Effector memory CD4-positive, alpha-beta T cell (primary cell): ENCODE measurements at places on chromosomes 4 and X.

DNA sequence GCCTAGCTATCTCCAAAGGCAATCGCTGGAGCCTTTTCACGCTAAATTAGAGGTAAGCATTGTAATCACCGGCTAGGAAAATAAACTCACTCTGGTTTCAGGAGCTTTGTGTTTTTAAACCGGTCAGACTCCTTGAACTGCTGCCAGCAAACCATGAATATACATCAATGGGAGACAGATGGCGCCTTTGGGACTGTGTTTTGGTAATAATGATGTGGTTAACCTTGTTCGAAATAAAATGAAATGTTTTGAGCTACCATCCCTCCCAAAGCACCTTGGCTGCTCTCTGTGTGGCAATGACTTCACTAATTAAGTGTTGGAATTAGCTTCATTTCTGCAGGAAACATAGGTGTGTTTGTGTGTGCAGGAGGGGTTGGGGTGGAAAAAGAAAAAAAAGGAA lies 65.3 kb downstream of the CLNK start:
- DNase-seq, result no peak

- DNase-seq, result no peak
Observed at GRCh38 chrX:73863852-73864251, 300.9 kb downstream of the CHIC1 start.

DNA sequence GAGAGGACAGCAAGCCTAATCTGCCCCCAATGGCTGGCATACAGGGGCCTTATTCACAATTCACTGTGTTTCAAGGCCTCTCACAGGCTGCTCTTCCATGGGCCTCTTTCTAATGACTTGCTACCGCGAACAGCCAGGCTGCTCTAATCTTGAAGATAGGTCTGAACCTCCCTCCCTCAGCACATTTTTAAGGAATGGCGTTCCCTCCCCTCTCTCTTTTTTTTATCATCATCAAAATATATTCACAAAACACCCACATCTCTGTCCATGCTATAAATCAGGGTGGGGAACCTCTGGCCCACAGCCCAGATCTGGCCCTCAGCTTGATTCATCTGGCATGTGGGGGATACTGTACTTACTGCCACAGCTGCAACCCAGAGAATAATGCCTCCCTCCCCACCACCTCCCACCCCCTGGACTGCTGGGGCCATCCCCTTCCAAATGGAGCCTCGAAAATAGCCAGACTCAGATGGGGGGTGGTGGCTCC lies 76.2 kb upstream of the PLAC1 start:
- DNase-seq, result no peak

GRCh38 chrX:102155806-102156179 lies at the start of gene BEX5:
Gene BEX5 (minus strand): TSS chrX:102155977. CDS start chrX:102154265, 1,712 bp downstream.
- DNase-seq, result peak; percentile 56

GRCh38 chr4:189092581-189092980 lies 848.1 kb upstream of the FRG1 start:
- DNase-seq, result no peak

DNA sequence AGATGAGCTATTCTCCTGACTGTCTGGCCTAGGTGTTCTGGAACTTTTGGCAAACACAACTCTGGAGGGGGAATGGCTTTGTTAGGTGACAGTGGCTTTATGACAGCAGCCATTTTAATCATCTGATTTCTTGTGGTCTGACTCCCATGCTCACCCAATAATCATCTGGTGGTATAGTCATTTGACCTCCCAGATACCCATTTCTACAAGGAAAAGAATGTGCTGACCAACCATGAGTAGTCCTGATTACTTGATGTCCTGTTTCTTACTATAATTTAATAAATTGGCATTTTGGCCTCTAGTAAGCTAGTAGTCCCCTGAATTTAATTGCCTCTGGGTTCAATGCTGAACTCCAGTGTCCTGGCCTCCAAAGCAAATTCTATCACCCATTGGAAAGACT lies 109.9 kb upstream of the DUSP21 start:
- no peak for DNase-seq

GRCh38 chr4:22949161-22949855 lies 256.6 kb downstream of the GBA3 start:
- no peak for DNase-seq

GRCh38 chrX:20284992-20285391 lies 18.3 kb upstream of the RPS6KA3 start:
- DNase-seq, result no peak

GRCh38 chr4:109803924-109804571 lies 2.2 kb upstream of the CFI start:
- DNase-seq, result no peak

- DNase-seq, result no peak
Observed at GRCh38 chr4:138407329-138407728, 165.2 kb upstream of the SLC7A11 start.

GRCh38 chr4:11566444-11567022 lies 137.8 kb upstream of the HS3ST1 start:
- DNase-seq, result no peak

DNA sequence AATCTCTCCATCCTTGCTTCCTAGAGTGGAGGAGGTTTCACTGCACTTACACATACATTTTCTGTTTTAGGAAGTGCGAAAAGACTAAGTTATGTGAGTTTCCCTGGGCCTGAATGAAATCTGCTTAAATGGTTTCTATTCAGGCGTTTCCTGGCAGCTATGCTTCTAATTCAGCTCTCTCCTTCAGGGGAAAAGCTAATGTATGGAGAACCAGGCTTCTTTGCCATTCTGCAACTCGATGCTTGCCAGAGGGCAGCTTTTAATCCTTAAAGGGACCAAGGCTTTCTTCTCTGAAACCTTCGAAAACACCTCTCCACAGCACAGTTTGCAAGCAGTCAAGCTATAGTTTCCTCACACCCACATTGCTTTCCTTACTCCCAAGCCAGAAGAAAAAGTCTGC lies 89.5 kb upstream of the ARX start:
- no peak for DNase-seq

- no peak for DNase-seq
Observed at GRCh38 chr4:101471201-101471600, 123.9 kb upstream of the PPP3CA start.

DNA sequence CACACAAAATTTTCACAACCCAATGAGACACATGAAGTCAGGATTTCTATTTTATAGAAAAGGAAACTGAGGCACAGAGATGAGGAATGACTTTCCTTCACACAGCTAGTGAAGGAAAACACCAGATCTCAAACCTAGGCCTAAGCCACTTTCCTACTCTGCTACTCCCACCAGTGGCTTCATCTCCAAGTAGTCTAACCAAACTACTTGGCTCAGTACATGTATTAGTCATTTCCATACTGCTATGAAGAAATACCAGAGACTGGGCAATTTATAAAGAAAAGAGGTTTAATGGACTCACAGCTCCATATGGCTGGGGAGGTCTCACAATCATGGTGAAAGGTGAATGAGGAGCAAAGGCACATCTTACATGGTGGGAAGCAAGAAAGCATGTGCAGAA lies 196.6 kb downstream of the EVC2 start:
- DNase-seq, result no peak

DNA sequence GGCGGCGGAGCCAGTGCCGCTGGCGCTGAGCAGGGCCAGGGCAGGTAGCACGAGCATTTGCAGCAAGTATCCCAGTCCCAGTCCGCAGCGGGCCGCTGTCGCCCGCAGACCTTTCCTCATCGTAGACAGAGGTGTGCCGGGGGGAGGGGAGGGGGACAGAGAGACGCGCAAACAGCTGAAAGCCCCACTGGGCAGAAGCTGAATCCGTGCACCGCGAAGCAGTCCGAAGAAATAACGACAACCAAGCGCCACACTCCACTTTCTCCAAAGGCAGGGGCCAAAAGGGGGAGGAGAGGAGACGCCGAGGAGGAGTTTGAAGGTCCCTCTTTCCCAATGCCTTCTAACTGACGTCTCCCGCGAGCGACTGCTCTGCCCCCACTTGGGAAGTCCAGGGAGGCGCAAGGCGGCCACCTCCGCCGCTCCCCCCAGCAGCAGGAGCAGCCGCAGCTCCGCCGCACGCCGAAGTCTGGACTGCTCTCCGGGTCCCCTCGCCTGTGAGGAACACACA lies at the start of gene UNC5C:
UNC5C (minus strand) TSS at position 236 of the 508 bp plus-strand sequence.
- DNase-seq, result no peak

DNA sequence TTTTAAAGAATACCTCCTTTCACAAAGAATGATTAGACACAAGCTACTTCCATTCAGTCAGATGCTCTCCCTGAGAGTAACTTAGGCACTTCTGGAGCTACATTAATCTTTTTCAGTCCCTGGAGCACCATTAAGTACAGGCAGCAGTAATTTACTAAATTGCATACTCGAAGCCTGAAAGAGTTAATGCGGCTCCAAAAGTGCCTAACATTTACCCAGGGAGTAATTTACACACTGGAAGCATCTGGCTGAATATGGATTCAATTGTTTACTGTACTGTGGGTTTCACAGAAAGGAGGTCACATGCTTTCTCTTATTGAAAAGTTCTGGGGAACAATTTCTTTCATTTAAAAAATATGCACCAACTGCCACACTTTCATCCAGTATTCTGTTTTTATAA lies 260.8 kb upstream of the TENM3 start:
- no peak for DNase-seq

- no peak for DNase-seq
Observed at GRCh38 chr4:145769450-145770037, 89.6 kb downstream of the C4orf51 start.

DNA sequence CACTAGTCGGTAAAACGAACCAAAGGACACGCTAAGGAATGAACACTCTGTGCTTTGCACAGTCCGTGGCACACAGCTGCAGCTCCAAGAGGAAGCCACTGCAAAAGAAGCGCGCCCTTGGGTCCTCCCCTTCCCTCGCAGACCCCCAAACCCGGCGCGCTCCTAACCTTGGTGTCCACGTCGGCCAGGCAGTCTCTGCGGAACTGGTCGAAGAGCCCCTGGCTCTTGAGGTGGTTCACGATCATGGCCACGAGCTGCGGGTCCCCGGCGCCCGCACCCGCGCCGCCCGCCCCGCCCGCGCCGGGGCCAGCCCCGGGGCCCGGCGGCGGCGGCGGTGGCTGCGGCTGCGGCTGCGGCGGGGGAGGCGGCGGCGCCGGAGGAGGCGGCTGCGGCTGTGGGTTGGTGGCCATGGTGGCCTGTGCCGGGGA lies 333 bp downstream of the BOD1L1 start:
- DNase-seq, result no peak

- no peak for DNase-seq
Observed at GRCh38 chrX:7446815-7447214, 298.9 kb upstream of the PUDP start.

DNA sequence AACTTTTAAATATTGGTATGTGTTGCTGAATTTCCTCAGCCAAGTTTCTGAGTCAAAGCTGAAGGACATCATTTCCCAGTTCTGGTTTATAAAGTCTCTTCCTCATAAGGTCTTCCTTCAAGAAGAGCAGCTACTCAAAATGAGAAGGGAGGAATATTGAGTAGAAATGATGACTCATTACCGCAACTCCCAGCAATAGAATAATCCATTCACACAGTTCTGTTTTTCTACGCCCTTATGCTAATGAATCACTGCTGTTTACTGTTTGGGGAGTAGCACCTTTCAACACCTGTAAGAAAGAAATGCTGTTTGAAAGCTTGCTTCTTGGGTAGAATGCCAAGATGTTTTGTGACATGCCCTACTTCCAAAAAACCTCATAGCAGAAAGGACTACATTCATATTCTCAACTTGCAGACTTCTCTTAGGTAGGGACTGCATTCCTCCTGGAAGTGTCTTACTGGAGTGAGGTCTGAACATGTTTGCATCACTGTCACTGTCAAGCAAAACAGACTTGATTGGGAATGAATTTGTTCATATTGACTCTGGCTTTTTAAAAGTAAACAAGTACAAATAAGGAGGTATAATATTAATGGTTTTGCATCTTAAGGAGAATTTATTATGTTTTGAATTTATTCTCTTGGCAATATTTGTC lies 147.2 kb upstream of the BANK1 start:
- no peak for DNase-seq

GRCh38 chr4:30005995-30006394 lies 714.2 kb upstream of the PCDH7 start:
- no peak for DNase-seq

- DNase-seq, result no peak
Observed at GRCh38 chrX:136491832-136492231, 4.1 kb downstream of the BRS3 start.

DNA sequence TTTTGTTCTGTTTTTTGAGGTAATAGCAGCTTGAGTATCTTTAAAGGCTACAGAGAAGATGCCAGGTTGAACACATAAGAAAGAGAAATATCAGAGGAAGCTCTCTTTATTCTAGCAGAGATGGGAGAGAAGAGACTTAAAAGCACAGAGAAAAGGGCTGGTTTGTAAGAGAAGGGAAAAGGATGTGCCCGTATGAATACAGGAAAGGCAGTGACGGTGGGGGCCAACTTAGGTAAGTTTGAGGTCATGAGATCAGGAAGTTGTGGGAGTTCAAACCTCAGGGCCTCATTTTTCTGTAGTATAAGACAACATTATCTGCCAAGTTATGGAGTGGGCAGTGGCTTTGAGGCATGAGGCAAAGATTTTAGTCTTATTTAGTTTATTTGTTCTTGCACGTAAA lies 121.3 kb upstream of the S100G start:
- peak; percentile 8 for DNase-seq

GRCh38 chrX:3345281-3346191 lies 916 bp downstream of the MXRA5 start:
- no peak for DNase-seq

DNA sequence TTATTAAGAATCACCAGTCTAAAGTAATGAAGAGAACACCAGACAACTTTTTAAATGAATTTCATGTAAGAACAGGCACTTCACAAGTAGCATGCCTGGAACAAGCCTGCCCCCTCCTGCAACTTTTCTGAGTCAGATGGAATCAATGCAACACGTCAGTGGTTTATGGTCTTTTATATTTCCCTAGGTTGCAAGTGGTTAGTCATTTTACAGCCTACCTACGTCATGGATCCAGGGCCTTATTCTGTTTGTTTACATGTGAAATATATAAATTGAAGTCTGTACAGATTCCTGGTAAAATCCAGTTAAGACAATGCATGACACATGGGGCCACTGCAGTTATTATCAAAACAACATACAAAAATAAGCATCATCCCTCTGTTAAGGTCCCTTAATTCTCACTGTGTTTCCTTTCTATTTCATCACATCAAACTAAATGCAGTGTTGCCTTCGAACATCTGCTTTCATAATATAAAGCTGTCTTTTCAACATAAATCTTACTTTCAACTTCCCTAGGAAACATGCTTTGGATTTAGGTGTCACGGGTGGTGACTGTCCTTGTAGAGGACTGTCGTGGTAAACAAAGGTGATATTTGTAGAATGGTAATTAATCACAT lies 309.3 kb downstream of the FRMPD4 start:
- DNase-seq, result no peak

DNA sequence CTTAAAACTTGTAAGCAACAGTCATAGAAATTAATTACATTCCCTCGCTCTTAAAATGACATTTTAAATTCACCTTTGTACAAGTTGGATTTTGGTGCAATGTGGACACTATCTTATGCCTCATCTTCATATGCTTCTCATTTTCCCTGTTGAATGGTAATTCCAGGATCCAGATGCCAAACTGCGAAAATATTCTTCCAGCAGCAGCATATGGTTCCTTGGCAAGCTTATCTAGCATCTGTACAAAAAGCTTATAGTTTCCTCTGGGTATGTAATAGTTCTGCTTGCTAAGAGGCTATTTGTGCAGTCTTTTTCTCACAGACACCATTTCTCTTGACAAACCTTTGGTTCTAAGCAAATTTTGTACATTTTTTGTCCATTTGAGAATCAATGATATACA lies 2079.7 kb upstream of the AGA start:
- no peak for DNase-seq

GRCh38 chr4:48102303-48102702 lies 31.7 kb downstream of the TXK start:
- no peak for DNase-seq
